ENCODE measurements at places on chromosomes 16 and 17.

DNA sequence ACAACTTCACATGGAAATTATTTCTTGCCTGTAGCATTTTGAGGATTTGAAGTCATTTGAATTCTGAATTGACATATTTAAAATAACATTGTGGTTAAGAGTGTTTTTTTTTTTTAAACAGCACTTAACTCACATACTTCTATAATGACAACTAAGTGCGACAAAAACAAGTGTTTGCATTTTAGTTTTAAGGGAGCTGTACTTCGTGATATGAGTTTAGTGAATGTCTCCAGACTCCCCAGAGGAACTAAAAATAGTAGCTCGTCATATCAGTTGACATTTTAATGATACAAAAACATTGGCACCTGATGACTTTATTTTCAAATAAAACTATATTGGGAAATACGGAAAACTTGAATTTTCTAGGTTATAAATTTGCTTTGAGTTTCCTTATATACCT, 389.6 kb upstream of the MON1B start:
- no peak overlapping the region for H3K27ac ChIP-seq
- H3K36me3 ChIP-seq, result no peaks in the 10 kb centered on the region
- no peaks in the 10 kb centered on the region for H3K4me1 ChIP-seq
- DNase-seq, result no peak
- no peaks in the 10 kb centered on the region for H3K27me3 ChIP-seq

GRCh38 chr17:77217566-77217965, 76.8 kb downstream of the SEC14L1 start:
- H3K4me3 ChIP-seq, result no peak overlapping the region
- H3K36me3 ChIP-seq, result peaks cover 43% of the 10 kb centered on the region
- H3K27me3 ChIP-seq, result no peaks in the 10 kb centered on the region
- no peak overlapping the region for H3K27ac ChIP-seq

- H3K27me3 ChIP-seq, result no peaks in the 10 kb centered on the region
- H3K4me3 ChIP-seq, result no peak overlapping the region
- DNase-seq, result no peak
- no peaks in the 10 kb centered on the region for H3K4me1 ChIP-seq
- H3K27ac ChIP-seq, result no peak overlapping the region
These were observed 378.0 kb upstream of the CA10 start for GRCh38 chr17:52536489-52536888.

- DNase-seq, result no peak
- H3K27ac ChIP-seq, result peak overlapping the region; percentile 13
These were observed 165.7 kb downstream of the CMIP start for GRCh38 chr16:81610144-81610842.

DNA sequence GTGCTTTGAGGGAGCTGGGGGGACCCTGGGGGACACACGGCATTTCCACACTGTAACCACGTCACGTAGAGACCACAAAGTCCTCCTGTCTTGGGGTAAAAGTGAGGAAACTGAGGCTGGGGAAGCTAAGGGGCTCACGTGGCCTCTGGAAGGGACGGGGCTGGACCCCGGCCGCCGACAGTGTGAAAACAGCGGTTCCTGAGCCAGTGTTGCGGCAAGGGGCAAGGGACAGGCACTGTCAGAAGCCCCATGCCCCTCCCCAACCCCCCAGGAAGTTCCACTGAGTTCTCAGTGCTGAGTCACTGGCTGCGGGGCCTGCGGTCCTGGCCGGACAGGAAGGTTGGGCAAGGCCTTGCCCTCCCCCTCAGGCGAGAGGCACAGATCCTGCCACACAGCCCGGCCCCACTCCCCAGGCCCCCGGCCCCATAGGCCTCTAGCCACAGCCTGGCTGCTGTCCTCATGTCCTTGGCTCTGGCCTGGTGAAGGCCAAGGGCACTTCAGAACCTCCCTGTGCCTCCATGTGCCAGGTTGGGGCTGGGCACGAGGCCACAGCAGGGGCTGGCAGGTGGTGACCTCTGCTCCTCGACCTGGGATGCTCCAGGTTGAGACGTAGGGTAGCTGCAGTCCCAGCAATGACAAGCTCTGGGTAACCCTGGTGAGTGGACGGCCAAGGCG, 5.0 kb upstream of the CCDC57 start:
- H3K4me1 ChIP-seq, result peaks cover 45% of the 10 kb centered on the region
- no peaks in the 10 kb centered on the region for H3K27me3 ChIP-seq
- peak overlapping the region; percentile 93 for H3K27ac ChIP-seq
- H3K36me3 ChIP-seq, result no peaks in the 10 kb centered on the region

DNA sequence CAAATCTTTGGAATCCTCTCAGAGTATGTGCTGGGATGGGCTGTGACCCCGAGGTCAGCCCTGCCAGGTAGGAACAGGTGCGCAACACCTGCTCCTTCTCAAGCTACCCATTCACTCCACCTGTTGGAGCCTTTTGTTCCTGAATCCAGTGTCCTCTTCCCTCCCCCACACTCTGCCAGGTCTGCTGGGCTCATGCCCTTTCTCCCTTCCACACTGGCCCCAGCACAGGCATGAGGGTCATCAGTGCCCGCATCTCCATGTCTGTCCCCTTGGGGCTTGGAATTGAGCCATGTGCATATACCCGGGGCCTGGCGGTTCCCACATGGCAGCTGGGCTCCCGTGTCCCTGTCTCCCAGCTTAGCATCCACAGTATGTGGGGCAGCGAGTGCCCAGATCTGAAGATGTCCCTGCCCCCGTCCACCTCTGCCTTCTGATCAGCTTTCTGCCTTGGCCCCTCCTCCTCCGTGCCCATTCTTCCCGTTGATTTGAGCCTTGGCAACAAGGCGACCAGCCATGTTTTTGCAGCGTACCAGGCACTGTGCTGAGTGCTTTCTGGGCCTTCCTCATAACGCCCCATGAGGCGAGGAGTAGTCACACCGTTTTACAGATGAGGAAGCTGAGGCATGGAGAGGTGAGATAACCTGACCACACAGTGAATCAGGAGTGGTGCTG, 102.2 kb downstream of the RAP1GAP2 start:
- H3K36me3 ChIP-seq, result no peaks in the 10 kb centered on the region
- no peak overlapping the region for H3K27ac ChIP-seq
- no peaks in the 10 kb centered on the region for H3K27me3 ChIP-seq
- H3K4me3 ChIP-seq, result no peak overlapping the region
- H3K4me1 ChIP-seq, result no peaks in the 10 kb centered on the region

DNA sequence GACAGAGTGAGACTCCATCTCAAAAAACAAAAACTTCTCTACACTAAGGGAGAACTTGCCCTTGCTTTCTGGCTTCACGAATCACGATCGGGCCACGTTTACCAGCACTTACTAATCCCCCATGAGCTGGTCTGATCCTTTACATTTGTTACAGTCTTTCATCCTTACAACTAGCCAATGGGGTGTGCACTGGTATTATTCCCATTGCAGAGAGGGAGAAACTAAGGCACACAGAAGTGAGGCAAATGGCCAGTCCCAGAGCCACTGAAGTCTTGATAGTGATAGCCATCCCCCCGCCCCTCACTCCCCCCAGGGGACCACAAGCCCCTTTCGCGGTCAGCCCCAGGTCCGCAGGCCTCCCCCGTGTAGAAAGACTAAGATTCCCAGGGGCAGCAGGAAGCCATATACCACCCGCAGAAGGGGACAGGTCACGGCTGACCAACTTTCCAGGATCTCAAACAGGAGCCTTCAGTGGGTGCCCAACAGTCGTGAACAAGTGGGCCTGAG, 868 bp downstream of the NATD1 start:
- no peaks in the 10 kb centered on the region for H3K36me3 ChIP-seq
- H3K27ac ChIP-seq, result peak overlapping the region; percentile 70
- DNase-seq, result no peak

- H3K27ac ChIP-seq, result no peak overlapping the region
- no peaks in the 10 kb centered on the region for H3K27me3 ChIP-seq
- no peak overlapping the region for H3K4me3 ChIP-seq
- no peaks in the 10 kb centered on the region for H3K36me3 ChIP-seq
- H3K4me1 ChIP-seq, result no peaks in the 10 kb centered on the region
- no peak for DNase-seq
These were observed 227.8 kb upstream of the C16orf82 start for GRCh38 chr16:26838931-26839330.

DNA sequence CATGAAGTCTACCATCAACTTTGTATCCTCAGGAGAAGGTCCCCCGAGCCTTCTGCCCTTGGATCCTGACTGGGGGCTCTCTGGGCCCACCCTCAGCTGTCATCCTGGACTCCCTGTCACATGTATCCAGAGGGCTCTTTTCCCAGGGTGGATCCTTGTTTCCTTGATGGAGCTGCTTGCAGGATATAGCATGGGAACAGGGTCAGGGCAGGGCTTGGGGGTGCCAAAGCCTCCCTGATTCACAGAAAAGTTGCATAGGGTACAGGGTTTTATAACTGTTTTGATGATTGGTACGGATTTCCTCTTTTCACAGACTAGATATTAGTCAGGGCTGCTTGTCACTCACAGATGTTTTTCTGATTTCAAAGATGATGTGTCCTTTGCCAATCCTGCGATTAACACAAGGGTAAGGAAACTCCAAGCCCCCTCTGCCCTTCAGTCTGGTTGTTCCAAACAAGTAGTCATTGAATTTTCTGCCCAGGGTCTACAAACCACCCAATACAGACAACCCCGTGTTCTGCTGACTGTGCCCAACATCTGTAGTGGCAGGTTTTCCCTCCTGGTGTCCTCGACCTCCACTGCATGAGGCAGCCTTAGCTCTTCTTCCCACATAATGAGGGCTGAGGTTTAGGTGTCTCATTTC, 20.6 kb upstream of the SLC35G3 start:
- H3K36me3 ChIP-seq, result no peaks in the 10 kb centered on the region
- peaks cover 22% of the 10 kb centered on the region for H3K4me1 ChIP-seq
- DNase-seq, result no peak
- no peak overlapping the region for H3K4me3 ChIP-seq

- no peak for DNase-seq
- H3K36me3 ChIP-seq, result no peaks in the 10 kb centered on the region
- H3K27ac ChIP-seq, result no peak overlapping the region
- no peak overlapping the region for H3K4me3 ChIP-seq
- no peaks in the 10 kb centered on the region for H3K4me1 ChIP-seq
These were observed 28.1 kb downstream of the HSBP1 start for GRCh38 chr16:83835586-83836566.

GRCh38 chr16:20485408-20485807, 34.1 kb downstream of the ACSM2A start:
- H3K36me3 ChIP-seq, result no peaks in the 10 kb centered on the region
- DNase-seq, result no peak
- no peaks in the 10 kb centered on the region for H3K27me3 ChIP-seq
- H3K27ac ChIP-seq, result no peak overlapping the region

DNA sequence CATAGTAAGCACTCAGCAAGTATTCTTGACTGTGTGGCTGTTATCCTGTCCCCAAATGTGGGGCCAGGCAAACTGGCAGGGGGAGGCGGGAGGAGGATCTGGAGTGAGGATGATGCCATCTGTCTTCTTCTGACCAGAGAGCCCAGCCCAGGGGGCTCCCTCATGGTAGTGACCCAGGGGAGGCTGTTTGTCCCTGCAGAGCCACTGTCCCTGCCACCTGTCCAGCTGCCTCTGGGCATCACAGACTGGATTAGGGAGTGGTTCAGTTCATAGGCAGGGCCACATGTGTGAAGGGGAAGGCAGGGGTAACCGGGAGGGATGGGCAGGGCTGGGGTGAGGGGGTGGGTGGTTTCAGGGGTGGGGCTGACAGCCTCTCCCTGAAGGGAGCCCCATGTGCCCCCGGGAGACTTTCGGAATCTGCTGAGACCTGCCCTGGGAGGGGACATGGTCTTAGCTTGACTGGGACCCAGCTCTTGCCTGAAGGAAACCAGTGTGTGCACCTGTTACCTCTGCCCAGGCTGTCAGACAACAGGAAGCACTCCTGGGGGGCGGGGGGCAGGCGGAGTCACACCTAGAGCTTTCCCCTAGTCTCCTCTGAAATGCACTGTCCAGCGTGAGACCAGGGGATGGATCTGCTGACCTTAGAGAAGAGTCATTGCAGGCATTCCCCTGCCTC, 15.2 kb downstream of the ARHGAP23 start:
- H3K27ac ChIP-seq, result no peak overlapping the region
- no peak for DNase-seq
- peaks cover 27% of the 10 kb centered on the region for H3K4me1 ChIP-seq
- H3K36me3 ChIP-seq, result no peaks in the 10 kb centered on the region

- DNase-seq, result no peak
- H3K4me1 ChIP-seq, result peaks cover 8% of the 10 kb centered on the region
- no peaks in the 10 kb centered on the region for H3K36me3 ChIP-seq
- no peaks in the 10 kb centered on the region for H3K27me3 ChIP-seq
These were observed 4.6 kb downstream of the SEC14L5 start for GRCh38 chr16:4962716-4963115.

GRCh38 chr17:64354824-64355535, 35.7 kb downstream of the PECAM1 start:
- peaks cover 54% of the 10 kb centered on the region for H3K4me1 ChIP-seq
- DNase-seq, result no peak
- peaks cover 7% of the 10 kb centered on the region for H3K36me3 ChIP-seq
- H3K27ac ChIP-seq, result peak overlapping the region; percentile 47

DNA sequence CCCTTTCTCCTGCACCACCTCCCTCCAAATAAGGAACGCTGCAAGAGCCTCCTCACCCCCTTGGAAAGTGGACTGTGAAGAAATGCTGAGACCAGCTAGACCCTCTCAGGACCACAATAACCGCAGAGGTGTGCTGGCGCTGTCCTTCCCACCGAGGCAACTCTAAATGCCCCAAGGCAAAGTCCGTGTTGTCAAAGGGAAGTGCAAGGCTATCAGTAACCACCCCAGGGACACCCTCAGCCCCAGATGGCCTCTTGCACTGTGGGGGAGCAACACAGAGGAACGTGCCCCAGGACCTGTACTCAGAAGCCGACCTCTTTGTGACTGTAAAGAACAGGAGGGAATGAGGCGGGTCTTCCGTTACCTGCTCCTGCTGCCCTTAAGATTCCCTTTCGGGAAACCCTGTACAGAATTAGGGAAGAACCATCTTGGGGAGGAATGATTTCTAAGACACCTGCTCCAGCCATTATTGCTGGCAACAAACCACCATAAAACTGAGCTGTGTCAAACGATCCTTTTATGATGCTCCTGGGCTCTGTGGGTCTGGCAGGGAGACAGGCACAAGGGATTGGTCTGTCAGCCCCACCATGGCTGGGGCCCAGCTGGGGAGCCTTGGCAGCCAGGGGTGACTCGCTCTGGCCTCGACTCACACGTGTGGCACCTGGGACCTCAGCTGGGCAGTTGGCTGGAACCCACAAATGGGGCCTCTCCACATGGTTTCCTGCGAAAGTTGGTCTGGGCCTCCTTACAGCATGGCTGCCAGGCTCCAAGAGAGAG, 14.6 kb upstream of the MED9 start:
- H3K4me1 ChIP-seq, result no peaks in the 10 kb centered on the region
- no peak for DNase-seq
- H3K27ac ChIP-seq, result no peak overlapping the region

GRCh38 chr16:17691899-17692176, 221.1 kb upstream of the XYLT1 start:
- H3K27me3 ChIP-seq, result no peaks in the 10 kb centered on the region
- H3K27ac ChIP-seq, result no peak overlapping the region
- H3K36me3 ChIP-seq, result no peaks in the 10 kb centered on the region
- H3K4me1 ChIP-seq, result no peaks in the 10 kb centered on the region

- no peak overlapping the region for H3K4me3 ChIP-seq
- no peaks in the 10 kb centered on the region for H3K4me1 ChIP-seq
- no peaks in the 10 kb centered on the region for H3K27me3 ChIP-seq
- H3K27ac ChIP-seq, result no peak overlapping the region
- no peaks in the 10 kb centered on the region for H3K36me3 ChIP-seq
These were observed 13.5 kb upstream of the GPRC5B start for GRCh38 chr16:19898166-19898565.

Data from upper lobe of left lung (tissue), 6 donors.